Breast epithelium (tissue), 4 donors: ENCODE measurements at places on chromosomes 12 and 14.

- H3K4me1 ChIP-seq, result no peaks in the 10 kb centered on the region
- no peak overlapping the region for H3K27ac ChIP-seq
- H3K27me3 ChIP-seq, result no peaks in the 10 kb centered on the region
- no peak overlapping the region for H3K4me3 ChIP-seq
- no peak for DNase-seq
Measured at GRCh38 chr14:44741431-44741830, 220.3 kb downstream of the KLHL28 start.

DNA sequence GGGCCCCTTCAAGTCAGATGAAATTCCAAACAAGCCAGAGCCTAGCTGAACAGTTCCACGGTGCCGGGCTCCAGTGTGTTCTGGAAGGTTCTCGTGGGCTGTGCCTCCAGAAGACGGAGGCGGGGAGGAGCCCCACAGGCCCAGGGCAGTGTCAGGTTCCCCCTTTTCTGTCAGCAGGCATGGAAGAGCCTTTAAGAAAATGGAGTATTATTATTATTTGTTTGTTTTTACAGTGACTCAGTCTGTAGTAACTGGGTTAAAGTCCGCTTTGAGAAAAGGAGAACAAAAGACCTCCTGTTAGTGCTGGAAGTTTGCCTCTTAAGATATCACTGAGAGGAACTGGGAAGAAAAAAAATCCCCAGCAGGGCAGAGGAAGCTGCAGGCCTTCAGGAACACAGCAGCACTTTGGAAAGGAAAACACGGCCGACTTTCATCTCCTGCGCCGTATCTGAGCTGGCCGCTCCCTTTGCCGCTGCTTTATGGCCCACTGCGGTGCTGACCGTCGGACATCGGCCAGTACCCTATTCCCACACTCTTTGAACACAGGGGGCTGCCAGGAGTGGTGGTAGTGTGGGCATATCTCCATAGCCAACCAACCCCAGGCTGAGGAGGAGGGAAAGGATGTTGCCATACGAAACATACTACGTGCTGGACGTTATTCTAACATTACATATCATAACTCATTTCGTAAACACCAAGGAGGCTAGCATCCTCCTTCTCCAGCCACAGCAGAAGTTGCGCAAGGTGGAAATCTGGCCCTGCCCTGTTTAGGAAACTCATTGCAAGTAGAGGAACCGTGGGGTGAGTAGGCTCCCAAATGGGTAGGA is 194.0 kb downstream of the ZFP36L1 start:
- H3K4me3 ChIP-seq, result peak overlapping the region; percentile 3
- peak; percentile 62 for DNase-seq
- H3K27ac ChIP-seq, result peak overlapping the region; percentile 97
- H3K27me3 ChIP-seq, result no peaks in the 10 kb centered on the region
- H3K4me1 ChIP-seq, result peaks cover 10% of the 10 kb centered on the region
- no peaks in the 10 kb centered on the region for H3K36me3 ChIP-seq

DNA sequence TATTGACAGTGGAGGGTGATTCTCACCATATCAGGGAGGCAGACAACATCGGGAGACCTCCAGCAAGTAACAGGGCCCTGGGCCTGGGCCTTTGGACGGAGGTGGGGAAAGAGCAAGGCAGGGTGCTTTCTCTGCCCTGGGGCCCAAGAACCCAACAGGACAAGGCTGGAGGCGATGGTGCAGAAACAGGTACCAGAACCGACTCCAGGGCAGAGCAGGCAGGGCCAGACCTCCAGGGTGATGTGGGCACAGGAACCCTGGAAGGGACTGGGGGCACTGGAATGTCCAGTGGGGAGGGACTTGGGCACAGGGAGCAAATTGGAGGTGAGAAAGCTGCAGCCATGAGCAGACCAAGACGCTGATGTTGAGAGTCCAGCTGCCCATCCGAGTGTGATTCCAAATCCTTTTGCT is 44.4 kb downstream of the PRMT8 start:
- H3K4me1 ChIP-seq, result no peaks in the 10 kb centered on the region
- DNase-seq, result no peak
- no peak overlapping the region for H3K4me3 ChIP-seq

DNA sequence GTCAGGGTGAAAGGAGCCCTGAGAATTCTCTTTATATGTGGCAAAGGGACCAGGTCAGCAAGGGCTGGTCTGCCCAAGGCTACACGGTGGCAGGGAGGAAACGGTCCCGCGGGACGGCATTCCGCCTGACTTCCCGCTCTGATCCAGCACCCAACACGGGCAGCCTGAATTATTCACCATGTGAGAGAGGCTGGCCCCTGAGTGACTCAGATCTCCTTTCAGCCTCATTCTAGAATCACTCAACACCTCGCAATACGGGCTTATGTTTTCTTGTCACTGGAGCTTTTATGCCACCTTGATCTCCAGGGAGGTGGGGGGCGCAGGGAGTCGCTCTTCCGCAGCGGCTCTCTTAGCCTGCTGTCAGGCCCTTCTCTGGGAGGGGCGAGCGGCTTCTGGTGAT is 8.5 kb downstream of the LRTM2 start:
- DNase-seq, result no peak
- H3K27ac ChIP-seq, result no peak overlapping the region
- peaks cover 44% of the 10 kb centered on the region for H3K27me3 ChIP-seq
- H3K36me3 ChIP-seq, result no peaks in the 10 kb centered on the region
- peaks cover 4% of the 10 kb centered on the region for H3K4me1 ChIP-seq

DNA sequence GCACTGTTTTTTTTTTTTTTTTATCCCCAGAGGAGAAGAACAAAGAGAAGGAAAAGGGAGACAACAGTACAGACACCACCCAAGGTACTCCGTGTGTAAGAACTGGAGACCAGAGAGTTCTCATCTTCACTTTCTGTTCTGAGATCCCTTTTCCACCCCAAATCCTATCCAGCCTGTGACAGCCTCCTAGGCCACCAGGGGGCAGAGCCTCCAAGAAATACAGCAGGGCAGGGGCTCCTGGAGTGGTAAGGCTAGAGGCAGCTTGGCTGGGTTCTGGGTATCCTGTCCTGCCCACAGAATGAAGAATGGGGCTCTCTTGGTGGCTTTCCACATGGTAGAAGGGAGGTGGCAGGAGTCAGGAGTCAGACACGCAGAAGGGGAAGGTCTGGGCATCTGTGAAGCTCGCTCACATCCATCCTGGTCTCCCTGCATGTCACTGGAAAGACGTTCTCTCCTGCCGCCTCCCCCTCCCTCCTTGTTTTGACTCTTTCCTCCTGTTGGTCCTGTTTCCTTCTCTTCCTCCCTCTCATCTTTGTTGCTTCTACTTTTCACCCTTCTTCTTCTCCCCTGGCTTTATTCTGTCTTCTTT is 12.0 kb downstream of the CLSTN3 start:
- H3K27ac ChIP-seq, result peak overlapping the region; percentile 38
- no peak overlapping the region for H3K4me3 ChIP-seq
- no peaks in the 10 kb centered on the region for H3K36me3 ChIP-seq
- H3K4me1 ChIP-seq, result no peaks in the 10 kb centered on the region
- DNase-seq, result no peak
